ENCODE measurements at places on chromosomes 4 and X. TPM values are rescaled to one million over a fixed set of nuclear protein-coding genes. Genes with fewer than 3 reads are reported as not detected.
A peak's percentile ranks its signal among the peaks of the same experiment; 100 is the strongest.

- peak; percentile 4 for DNase-seq
Observed at GRCh38 chrX:18424482-18425198, 768 bp upstream of the CDKL5 start.

Gene VEGFC
- not detected for polyA plus RNA-seq

GRCh38 chr4:37629713-37630112, 56.5 kb downstream of the RELL1 start:
- DNase-seq, result no peak

DNA sequence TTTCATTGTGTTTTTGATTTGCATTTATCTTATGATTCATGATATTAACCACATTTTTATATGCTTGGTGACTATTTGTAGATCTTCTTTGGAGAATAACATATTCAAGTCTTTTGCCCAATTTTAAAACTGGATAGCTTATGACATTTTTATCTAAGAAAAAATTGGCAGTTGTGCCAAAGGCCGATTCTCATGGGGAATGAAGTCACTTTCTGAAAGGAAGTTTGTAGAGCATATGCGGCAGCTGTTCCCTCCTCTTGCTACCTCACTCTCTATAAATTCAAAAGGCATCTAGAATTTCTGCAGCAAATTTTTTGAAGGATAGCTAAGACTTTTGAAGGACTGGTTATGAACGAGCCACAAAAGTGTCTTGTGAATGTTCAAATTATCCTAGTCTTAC, 2353.5 kb downstream of the ARAP2 start:
- no peak for DNase-seq

All from naive thymus-derived CD4-positive, alpha-beta T cell (primary cell).